ENCODE measurements at places on chromosomes 7 and 10. TPM values are rescaled to one million over a fixed set of nuclear protein-coding genes. Genes with fewer than 3 reads are reported as not detected.
A peak's percentile ranks its signal among the peaks of the same experiment; 100 is the strongest.

DNA sequence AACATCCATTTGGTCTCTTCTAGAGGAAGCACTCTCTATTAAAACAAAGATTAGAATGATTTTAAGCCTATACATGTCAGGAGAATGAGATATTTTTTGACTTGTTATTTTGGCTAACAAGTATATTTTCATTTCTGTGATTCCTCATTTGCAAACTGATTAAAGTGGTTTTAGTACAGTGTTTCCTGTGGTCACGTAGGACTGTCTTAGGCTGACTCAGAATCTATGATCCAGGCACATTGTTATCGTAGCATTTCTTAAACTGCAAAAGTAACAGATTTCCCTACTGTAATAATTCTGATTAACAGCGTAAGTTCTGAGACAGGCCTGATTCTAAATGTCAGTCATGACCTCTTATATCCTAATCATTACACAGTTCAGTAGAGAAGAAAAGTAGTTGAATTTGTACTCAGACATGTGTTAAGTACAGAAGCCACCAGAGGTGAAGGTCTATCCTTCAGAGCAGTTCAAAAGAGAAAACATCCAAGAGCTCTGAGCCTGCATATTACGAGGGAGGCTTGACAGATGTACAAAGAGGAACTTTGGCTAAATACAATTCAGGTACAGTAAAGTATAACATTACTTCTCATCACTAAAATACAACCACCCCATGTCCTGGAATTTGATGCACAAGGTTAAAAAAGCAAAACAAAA, 124.1 kb upstream of the TEX47 start:
- no peaks in the 10 kb centered on the region for H3K27me3 ChIP-seq
- no peak for DNase-seq
- no peaks in the 10 kb centered on the region for H3K36me3 ChIP-seq
- H3K4me3 ChIP-seq, result no peak overlapping the region
- no peak overlapping the region for H3K27ac ChIP-seq
- H3K4me1 ChIP-seq, result no peaks in the 10 kb centered on the region

DNA sequence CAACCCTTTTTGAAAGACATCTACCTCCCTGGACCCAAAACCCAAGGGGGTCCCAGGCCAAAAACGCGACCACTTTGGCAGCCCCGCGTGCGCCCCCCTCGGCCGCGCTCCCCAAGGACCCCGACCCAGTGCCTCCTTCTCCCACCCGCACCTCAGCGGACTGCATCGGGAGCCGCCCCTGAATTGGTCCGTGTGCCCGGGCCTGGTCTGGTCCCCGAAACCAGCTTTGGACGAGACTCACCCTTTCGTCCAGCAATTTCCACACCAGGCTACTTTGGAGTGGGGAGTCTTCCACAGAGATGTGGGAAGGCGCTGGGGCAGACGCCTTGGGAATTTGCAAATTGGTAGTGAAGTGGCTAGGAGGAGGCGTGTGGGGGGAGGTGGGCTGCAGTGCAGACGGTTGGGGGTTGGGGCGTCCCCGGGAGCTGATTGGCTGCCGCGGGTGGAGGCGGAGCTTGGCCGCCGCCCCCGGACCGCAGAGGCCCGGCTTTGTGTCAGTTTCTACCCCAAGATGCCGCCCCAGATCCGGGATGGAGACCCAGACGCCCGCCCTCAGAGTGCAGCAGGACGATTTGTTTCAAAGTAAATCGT, 16.9 kb downstream of the TCAF1 start:
- no peaks in the 10 kb centered on the region for H3K27me3 ChIP-seq
- no peak for DNase-seq
- no peak overlapping the region for H3K4me3 ChIP-seq
- no peaks in the 10 kb centered on the region for H3K4me1 ChIP-seq
- peaks cover 2% of the 10 kb centered on the region for H3K36me3 ChIP-seq

- DNase-seq, result no peak
- H3K27ac ChIP-seq, result peak overlapping the region; percentile 36
- H3K4me1 ChIP-seq, result peaks cover 9% of the 10 kb centered on the region
- H3K27me3 ChIP-seq, result no peaks in the 10 kb centered on the region
- no peak overlapping the region for H3K4me3 ChIP-seq
These were observed 11.8 kb downstream of the CTBP2 start for GRCh38 chr10:125148528-125148927.

DNA sequence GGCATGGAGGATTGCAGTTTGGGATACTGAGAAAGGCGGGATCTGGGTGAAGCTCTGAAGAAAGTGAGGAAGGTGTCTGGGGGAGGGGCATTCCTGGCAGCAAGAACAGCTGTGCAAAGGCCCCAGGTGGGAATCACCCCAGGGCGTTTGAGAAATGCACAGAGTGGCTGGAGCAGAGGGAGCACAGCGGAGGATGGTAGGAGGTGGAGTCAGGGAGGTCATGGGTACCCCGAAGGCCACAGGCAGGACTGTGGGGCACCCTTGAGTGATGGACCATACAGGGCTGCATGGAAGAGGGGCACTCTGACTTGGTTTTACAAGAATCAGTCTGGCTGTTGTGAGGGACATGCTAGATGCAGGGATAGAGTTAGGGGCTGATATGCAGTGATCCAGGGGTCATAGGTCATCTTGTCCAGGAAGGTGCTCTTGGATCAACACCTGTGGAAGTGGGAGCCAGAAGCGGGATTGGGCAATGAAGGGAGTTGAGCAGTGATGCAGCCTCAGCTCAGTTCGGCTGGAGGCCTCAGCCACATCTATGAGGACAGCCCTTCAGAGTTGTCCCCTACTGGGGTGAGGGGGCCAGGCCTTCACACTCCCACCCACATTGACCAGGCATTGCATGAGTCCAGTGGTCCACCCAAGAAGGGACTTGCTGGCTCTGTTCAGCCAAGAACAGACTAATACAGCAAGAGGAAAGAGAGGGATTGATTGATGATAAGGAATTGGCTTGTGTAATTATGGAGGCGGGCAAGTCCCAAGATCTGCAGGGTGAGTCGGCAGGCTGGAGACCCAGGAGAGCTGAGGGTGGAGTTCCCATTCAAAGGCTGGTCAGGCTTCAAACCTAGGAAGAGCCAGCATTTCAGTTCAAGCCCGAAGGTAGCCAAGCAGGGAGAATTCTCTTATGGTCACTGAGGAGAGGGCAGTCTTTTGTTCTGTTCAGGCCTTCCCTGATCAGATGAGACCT, 48.7 kb downstream of the TSPAN15 start:
- no peaks in the 10 kb centered on the region for H3K4me1 ChIP-seq
- no peaks in the 10 kb centered on the region for H3K27me3 ChIP-seq
- no peaks in the 10 kb centered on the region for H3K36me3 ChIP-seq
- H3K4me3 ChIP-seq, result no peak overlapping the region
- H3K27ac ChIP-seq, result no peak overlapping the region

DNA sequence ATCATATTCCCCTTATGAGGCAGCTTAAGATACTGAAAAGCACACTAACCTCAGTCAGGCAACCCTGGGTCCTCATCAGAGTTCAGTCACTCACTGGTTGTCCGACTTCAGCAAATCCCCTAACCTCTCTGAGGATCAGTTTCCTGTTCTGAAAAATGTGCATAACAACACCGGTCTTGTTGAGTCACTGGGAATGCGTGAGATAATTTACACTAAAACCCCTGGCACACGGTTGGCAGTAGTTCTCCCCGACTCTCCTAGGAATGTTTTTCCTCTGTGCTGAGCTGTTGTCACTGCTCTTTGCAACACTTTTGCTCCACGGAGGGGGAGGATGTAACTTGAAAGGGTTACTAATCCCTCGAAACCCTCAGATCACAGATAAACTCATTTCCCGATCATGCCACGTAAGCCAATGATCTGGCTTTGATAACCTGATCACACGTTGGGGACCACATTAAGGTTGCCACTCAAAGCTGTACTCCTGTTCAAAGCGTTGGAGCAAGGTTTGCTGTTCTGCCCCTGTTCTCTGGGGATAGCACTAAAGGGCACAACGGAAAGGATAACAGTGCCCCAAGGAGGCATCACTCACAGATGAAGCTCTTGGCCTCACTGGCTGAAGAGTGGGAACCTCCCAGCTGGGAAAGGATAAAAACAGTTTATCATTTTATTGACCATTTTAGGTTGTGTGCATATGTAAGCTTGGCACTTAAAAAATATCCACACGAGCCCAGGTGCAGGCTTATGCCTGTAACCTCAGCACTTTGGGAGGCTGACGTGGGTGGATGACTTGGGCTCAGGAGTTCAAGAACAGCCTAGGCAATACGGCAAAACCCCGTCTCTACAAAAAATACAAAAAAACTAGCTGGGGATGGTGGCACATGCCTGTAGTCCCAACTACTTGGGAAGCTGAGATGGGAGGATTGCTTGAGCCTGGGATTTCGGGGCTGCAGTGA, 5.0 kb upstream of the RBM17 start:
- H3K27ac ChIP-seq, result no peak overlapping the region
- no peaks in the 10 kb centered on the region for H3K27me3 ChIP-seq
- H3K36me3 ChIP-seq, result no peaks in the 10 kb centered on the region
- H3K4me3 ChIP-seq, result no peak overlapping the region
- DNase-seq, result no peak
- no peaks in the 10 kb centered on the region for H3K4me1 ChIP-seq

GRCh38 chr10:93352638-93353383, 129.3 kb downstream of the MYOF start:
- no peaks in the 10 kb centered on the region for H3K27me3 ChIP-seq
- no peak overlapping the region for H3K4me3 ChIP-seq
- peak; percentile 58 for DNase-seq
- H3K27ac ChIP-seq, result no peak overlapping the region
- H3K4me1 ChIP-seq, result peaks cover 3% of the 10 kb centered on the region

DNA sequence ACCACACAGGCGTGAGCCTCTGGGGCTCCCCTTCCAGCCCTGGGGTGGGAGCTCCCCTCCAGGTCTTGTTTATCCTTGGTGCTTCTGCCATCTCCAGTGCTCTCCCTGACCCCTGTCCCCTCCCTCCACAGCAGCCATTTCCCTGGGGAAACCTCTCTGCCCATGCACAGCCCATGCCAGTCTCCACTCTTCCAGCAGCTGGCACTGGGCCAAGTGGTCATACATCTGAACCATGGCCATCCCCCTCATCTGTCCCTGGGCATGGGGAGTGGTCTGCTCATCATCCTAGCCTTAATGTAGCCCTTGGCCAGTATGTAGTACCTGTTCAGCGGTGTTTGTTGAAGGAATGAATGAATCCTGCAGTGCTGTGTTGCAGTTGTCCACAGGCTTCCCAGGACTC, 172.4 kb upstream of the ZNF32 start:
- no peak overlapping the region for H3K4me3 ChIP-seq
- no peak for DNase-seq
- no peaks in the 10 kb centered on the region for H3K36me3 ChIP-seq
- H3K4me1 ChIP-seq, result no peaks in the 10 kb centered on the region

GRCh38 chr10:1195828-1196227, 139.6 kb downstream of the WDR37 start:
- no peak overlapping the region for H3K4me3 ChIP-seq
- H3K4me1 ChIP-seq, result peaks cover 9% of the 10 kb centered on the region
- peak overlapping the region; percentile 48 for H3K27ac ChIP-seq
- H3K36me3 ChIP-seq, result no peaks in the 10 kb centered on the region

GRCh38 chr10:7423521-7423920, 12.7 kb upstream of the SFMBT2 start:
- no peak for DNase-seq
- no peak overlapping the region for H3K4me3 ChIP-seq
- H3K27ac ChIP-seq, result no peak overlapping the region
- no peaks in the 10 kb centered on the region for H3K27me3 ChIP-seq
- H3K36me3 ChIP-seq, result no peaks in the 10 kb centered on the region

DNA sequence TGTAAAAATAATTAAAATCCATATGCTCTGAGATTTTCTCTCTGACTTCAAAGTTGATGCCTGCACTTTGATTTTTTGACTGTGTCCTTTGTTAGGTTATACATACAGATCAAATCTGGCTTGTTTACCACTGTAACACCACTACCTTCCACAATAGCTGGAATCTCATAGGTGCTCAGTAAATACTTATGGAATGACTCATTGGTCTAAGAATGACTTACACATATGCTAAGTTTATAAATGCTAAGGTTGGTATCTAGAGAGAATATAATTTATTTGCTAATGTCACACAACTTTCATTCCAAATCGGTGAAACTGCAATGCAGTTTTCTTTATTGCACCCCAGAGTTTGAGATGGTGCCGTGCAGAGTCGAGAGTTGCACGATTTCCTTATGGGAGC, 578.5 kb downstream of the SH2D4B start:
- DNase-seq, result no peak
- no peak overlapping the region for H3K4me3 ChIP-seq
- H3K27me3 ChIP-seq, result no peaks in the 10 kb centered on the region
- H3K27ac ChIP-seq, result no peak overlapping the region

DNA sequence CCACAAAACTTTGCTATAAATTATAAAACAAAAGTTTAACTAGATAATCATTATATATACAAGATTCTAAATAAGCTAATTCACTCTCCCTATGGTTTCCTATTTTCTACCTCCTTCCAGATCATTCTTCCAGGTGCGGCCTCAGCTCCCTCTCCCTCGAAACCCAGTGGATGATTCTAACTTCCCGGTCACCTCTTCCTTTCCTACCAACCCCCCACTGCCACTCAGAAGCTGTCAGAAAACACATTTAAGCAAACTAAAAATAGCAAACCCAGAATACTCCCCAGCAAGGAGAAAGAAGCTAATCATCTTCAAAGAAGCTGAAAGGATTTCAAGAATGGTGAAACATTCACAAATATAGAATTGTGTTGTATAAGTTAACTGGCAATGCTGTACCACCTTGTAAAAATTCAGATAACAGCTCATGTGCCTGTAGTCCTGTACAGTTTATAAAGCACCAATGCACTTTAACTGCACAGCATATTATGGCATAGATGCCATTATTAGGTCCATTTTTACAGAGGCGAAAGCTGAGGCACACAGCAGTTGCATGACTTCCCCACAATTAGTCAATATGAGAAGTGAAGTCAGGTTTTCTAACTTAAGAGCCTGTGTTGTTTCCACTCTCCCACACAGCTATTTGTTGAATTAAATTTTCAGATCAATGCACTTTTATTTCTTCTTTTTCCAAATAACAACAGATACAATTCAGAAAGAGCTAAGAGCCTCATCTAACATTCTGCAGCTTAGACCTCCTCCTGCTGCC, 13.7 kb upstream of the DNTT start:
- H3K27ac ChIP-seq, result no peak overlapping the region
- H3K27me3 ChIP-seq, result no peaks in the 10 kb centered on the region
- no peaks in the 10 kb centered on the region for H3K36me3 ChIP-seq

- H3K27me3 ChIP-seq, result no peaks in the 10 kb centered on the region
- H3K36me3 ChIP-seq, result no peaks in the 10 kb centered on the region
- DNase-seq, result no peak
- H3K4me1 ChIP-seq, result 0 out of 2 replicates have a peak, but pooled peaks cover 3% of the 10 kb centered on the region
- H3K27ac ChIP-seq, result no peak overlapping the region
- no peak overlapping the region for H3K4me3 ChIP-seq
These were observed 417.9 kb upstream of the KLF6 start for GRCh38 chr10:4202938-4203337.

The PKD2L1 gene
- not detected for total RNA-seq

The SPDYE9 gene
- total RNA-seq, result not detected

The TMEM196 gene
- not detected for total RNA-seq

The LRMDA gene
- 18.5 TPM for total RNA-seq

The MINPP1 gene
- 24.8 TPM for total RNA-seq

Measured in Caco-2 (cell line).